Stimulated activated CD4-positive, alpha-beta T cell treated with anti-CD3 and anti-CD28 coated beads, Interleukin-12 subunit alpha, Interleukin-12 subunit beta, amount 100 ng/mL, for 48 hours (primary cell): ENCODE measurements at places on chromosomes 2 and 18.

- DNase-seq: no peak
Measured at GRCh38 chr2:98009887-98010760, 14.4 kb upstream of the TMEM131 start.

DNA sequence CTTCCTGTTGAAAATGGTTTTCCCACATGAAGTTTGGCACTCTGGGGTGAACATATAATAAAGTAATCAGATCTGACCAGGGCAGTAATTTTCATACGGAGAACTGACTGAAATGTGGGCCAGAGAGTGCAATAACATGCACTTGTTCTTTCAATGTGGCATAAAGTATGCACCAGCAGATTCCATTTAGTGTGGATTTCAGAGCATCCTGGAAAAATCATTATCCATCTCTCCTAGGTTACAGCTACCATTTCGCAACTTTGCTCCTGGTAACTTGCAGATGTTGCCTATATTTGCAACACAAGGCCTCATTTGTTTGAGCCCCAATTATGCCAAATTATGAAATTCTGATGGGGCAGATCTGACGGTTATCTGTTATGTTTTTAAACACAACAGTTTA, 55.4 kb downstream of the COLEC12 start:
- no peak for DNase-seq

DNA sequence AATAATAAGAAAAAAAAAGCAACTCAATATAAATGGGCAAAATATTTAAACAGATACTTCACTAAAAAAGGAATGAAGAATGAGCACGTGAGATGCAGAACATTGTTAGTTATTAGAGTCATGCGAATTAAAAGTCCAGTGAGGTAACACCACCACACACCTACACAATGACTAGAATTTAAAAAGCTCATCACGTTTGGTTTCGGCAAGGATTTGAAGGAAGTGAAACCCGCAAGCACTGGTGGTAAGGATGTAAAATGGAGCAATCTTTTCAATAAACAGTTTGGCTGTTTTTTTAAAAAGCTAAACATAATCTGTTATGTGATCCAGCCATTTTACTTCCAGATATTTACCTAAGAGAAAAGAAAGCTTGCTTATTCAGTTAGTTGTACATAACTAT, 1181.6 kb upstream of the CELF4 start:
- DNase-seq: no peak

DNA sequence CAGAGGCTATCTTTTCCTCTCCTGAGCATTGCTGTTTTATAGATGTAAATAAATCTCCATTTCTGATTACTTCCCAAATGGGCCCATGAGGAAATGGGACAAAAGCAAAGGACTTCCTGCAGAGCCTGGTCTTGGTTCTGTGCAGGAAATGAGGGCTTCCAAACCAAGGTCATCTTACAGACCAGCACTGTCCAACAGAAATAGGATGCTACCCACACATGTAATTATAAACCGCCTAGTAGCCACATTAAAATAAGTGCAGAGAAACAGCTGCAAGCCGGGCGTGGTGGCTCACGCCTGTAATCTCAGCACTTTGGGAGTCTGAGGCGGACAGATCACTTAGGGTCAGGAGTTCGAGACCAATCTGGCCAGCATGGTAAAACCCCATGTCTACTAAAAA, 6.2 kb downstream of the TTL start:
- no peak for DNase-seq

- DNase-seq: no peak
Measured at GRCh38 chr2:200968162-200968561, 4.7 kb upstream of the ORC2 start.

- no peak for DNase-seq
Measured at GRCh38 chr2:179938026-179938425, 69.1 kb downstream of the CWC22 start.

GRCh38 chr2:45653122-45653913, 1.8 kb downstream of the PRKCE start:
- DNase-seq: no peak

- no peak for DNase-seq
Measured at GRCh38 chr2:154961676-154962075, 263.2 kb downstream of the KCNJ3 start.

DNA sequence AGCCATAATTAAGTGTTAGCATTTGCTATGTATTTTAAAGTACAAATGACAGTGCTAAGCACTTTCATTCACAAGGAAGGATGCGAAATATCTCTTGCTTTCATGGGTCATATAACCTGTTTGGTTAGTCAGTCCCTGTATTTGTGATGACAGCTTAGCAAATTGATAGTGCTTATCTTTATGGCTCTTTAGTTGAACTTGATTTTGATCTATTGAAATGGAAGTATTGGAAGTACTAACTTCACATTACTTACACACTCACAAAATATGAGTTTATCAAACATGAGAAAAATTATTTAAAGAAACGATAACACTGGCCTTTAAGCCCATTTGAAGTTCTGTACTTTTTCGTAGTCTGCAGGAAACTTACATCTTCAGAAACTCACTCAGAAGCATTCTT, 97.4 kb upstream of the NEUROD1 start:
- DNase-seq: no peak

DNA sequence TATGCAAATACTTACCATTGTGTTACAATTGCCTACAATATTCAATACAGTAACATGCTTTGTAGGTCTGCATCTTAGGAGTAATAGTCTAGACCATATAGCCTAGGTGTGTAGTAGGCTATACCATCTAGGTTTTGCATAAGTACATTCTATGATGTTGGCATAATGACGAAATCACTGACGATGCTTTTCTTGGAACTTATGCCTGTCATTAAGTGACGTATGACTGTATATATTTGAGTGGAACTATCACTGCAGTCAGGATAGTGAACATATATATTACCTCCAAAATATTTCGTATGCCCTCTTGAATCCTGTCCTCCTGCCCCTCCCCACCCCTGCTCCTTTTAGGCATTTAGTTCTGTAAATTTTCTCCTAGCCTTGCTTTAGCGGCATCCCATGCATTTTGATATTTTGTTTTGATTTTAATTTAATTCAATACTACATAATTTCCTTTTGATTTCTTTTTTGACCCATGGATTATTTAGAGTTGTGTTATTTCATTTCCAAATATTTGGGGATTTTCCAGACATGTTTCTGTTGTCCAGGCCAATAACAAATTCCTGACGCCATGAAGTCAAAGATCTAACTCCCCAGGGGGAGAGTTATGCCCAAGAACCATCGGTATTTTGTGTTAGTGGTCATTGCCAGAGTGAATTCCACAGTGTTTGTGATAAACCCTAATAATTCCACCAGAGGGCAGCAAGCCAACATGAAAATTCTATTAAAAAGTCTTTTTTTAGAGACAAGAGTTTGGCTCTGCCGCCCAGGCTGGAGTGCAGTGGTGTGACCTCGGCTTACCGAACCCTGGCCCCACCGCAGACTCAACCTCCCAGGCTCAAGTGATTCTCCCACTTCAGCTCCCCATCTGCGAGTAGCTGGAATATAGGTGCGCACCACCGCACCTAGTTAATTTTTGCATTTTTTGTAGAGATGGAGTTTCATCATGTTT, 24.2 kb upstream of the CASP8 start:
- no peak for DNase-seq

- DNase-seq: no peak
Measured at GRCh38 chr2:121887513-121888188, 132.2 kb downstream of the TSN start.

DNA sequence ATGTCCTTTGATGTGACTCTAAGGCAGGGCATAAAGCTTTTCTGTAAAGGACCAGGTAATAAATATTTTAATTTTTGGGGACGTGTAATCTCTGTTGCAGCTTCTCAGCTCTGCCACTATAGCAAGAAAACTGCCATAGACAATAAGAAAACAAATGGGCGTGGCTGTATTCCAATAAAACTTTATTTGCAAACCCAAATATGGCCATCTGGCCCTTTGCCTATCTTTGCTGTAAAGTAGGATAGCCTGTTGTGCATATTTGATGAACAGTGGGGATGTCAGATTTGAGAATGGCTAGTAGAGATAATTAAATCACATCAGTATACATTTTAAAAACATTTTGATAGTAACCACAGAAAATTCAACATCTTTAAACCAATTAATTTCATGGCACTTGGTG, 95.6 kb upstream of the NOSTRIN start:
- DNase-seq: no peak

DNA sequence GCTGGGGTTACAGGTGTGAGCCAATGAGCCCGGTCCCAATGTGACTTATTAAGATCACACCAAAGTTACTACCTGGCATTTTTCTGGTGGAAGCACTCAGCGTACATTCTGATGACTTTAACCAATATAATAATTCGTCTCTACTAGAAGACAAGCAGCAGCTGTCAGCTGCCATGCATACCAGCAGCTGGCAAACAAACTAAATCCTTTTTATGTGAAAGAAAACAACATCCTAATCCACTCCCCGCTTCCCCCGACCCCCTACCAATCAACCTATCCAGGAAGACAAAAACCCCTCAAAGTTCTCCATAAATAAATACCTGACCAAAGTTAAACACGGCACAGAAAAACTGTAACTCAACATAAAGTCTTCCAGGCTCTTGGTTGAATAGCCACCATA, 42.1 kb downstream of the GPR155 start:
- no peak for DNase-seq

DNA sequence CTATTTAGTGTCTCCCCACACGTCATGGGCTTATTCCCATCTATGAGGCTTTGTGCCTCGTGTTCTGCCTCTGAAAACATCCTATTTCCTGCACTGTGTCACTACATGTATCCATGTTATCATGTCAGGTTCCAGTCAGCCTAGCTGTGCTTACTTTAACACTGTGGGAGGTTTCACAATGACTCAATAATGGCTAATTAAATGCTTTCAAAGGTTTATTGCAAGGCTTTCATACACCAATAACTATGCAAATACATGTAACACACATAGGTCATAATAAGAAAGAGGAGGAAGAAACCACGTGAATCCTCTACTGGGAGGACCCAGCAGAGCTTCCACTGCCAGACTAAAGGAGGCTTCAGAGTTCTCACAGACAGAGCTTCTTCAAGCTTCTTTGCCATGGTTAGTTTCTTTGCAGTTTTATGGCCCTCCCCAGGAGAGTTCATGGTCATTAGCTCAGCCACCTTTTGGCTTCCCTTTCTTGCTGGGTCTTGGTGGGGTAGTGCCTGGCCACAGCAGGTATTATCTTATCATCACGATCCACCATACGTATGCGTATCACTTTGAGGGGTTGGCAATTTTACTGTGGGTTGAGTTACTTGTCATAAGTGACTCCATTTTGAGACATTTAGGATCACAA, 5.1 kb upstream of the COLEC12 start:
- DNase-seq: no peak

DNA sequence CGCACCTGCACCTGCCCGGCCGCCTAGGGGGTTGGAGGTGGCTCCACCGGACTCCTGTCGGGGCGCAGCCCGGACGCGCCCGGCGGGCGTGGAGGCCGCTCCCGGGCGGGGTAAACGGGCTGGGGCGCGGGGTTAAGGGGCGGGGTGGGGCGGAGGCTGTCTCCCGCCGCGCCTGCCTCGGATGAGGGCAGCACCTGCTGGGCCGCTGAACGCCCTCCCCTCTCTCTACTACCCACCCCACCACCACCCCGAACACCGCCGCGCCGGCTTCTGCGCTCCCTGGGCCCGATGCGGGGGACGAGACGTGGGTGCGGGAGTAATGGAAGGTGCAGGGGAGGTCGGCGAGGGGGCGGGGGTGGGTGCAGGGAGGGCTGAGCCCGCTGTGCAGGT, 224.8 kb upstream of the ID2 start:
- no peak for DNase-seq

DNA sequence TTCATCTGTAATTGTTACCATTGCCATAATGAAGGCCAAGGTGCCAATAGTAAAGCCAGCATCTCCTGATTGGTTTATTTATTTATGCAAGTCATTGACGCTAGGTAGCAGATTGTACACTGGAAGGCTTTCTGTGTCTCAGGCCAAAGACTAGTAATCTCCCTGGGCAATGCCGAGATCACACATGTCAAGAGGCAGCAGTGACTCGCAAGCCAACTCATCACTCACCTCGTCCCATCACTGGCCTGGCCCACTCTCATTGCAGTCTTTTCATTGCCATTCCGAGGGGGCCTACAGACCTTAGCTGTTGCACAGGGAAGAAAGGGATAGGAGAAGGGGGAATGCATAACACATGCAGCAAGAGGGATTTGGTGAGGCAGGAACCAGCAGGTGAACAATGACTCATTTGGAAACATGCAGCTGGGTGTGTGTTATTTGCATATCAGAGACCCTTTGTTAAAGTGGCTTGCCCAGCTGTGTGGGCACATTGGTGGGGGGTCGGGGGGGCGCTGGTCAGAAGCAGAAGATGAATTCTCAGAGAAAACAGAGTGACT, 448.7 kb upstream of the HNRNPA3 start:
- DNase-seq: no peak

DNA sequence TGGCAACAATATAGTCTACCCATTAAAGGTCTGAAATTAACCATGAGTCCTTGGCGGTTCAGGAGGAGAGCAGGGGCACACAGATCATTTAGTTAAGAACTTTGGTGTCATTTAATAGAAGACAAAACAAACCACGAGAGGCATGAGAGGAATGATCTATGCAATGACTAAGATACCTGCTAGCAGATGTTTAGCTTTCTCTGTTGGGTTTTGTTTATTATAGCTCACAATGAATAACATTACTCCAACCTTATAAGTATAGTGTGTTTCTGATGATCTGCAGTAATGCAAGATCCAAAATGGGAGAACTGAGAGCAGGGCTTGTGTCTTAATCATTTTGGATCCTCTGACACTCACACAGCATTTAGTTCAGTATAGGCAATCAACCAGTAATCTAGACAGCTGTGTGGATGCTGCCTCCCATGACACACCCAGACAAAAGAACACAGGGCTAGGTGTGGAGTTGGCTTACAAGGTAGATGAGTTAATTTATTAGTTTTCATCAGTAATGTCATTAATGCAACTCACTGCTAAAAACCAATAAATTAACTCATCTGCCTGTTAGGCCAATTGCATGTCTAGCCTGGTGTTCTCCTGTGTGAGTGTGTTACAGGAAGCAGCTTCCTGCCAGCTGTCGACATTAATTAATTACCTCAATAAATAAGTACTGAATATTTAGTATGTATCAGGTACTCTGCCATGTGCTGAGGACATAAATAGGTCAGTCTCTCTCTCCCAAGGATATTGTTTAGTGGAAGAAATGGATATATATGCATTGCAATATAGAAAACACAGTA, 92.3 kb downstream of the CLIP4 start:
- DNase-seq: no peak

GRCh38 chr2:44952143-44952805, 10.8 kb downstream of the SIX3 start:
- DNase-seq: peak; percentile 42

GRCh38 chr18:6441200-6441599, 26.5 kb upstream of the L3MBTL4 start:
- DNase-seq: no peak

DNA sequence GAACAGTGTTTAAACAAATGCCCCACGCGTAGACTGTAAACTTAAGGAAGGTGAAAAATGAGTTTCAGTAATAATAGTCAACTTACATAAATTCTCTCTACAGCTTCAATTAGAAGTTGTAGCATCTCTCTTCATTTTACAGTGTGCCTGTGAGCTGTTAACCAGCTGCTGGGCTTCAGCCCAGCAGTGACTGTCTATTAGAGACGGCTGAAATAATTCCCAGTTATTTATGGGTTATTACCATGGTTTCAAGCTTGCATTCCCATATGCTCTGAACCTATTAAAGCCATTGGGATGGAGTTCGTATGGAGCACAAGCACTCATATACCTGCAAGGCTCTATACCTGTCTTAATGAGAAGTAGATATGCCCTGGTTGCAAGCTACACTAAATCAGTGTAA, 501.1 kb downstream of the CNTNAP5 start:
- no peak for DNase-seq
